ENCODE measurements at places on chromosomes 11 and 22.

GRCh38 chr22:45871721-45872120, 105.2 kb downstream of the WNT7B start:
- no peak for DNase-seq

- no peak for DNase-seq
Measured at GRCh38 chr11:58186938-58187337, 1.9 kb upstream of the OR9Q2 start.

- DNase-seq = no peak
Measured at GRCh38 chr22:42091455-42091782, 847 bp upstream of the NDUFA6 start.

GRCh38 chr11:73451896-73452295, 75.7 kb downstream of the RELT start:
- no peak for DNase-seq

DNA sequence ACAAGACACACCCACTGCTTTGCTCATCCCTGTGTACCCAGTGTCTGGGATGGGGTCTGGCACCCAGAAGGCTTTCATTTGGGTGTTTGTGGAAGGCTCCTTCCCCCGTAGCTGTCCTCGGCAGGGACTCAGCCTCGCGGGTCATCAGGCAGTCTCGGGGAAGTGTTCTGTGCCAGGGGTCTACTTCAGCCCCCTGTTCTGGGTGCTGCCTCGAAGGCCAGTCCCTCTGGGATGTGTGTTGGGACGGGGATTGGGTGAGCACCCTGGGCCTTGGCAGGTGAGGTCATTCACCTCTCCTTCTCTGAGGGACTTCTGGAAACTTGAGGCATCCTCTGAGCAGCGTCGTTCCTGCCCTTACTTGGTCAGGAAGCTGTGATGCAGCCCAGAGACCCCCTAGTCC, 65.5 kb downstream of the RPUSD4 start:
- no peak for DNase-seq

- DNase-seq = no peak
Measured at GRCh38 chr11:2790568-2790921, 90.8 kb upstream of the KCNQ1OT1 start.
